ENCODE measurements at places on chromosomes 2 and 18. TPM values are rescaled to one million over a fixed set of nuclear protein-coding genes. Genes with fewer than 3 reads are reported as not detected.
A peak's percentile ranks its signal among the peaks of the same experiment; 100 is the strongest.

DNA sequence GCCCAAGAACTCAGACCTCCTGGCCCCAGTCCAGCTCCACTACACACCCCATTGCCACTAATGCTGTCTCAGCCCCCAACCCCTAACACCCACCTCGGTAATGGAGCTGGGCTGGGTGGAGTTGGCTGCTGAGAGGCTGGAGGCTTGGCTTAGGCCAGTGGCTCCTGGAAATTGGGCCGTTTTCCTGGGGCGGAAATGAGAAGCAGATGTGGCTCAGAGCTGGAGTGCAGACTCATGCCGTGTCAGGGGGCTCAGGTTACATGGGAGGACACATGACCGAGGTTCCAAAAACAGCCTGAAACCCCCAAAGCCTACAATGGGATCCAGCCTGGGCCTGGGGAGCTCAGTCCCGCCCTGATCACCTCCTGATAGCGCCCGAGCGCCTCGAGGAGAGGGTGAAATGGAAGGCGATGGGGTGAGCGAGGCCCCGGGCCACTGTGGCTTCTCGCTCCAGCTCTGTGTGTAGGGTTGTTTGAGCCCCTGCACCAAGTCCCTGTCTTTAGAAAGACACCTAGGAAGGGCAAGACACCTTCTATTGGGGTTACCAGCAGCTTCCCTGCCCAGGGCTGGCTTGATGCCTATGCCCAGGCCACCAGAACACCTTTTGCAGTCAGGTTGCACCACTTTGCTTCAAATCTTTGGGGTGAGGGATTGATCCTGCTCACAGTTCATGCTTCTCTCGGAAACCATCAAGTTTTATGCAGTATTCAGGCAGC is 175.7 kb upstream of the HAAO start:
- DNase-seq = peak; percentile 71

- no peak for DNase-seq
Measured at GRCh38 chr18:73043211-73043610, 175.4 kb upstream of the NETO1 start.

DNA sequence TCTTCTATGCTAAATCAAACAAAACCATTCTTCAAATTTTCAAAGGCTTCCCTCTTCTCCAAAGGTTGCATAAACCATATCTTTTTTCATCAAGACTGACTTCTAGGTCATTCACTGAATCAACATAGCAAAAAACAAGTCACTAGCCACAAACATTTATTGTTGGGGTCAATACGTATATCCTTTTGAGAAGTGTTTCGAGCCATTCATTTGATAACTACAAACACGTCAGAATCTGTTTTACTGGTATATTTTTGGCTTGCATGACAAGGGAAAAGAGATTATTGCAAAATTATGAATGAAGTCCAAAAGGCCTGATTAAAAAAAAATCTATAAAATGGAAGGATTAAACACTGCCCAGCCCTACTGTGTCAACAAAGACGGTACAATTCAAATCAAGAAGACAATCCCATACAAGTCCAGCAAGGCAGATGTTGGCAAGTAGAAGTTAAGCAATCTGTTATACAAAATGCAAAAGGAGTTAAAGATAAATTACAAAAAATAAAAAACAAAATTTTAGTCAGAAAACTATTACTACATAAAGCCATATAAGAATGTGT is 222.4 kb downstream of the SRBD1 start:
- no peak for DNase-seq

GRCh38 chr18:10560452-10561045 is 34.7 kb downstream of the NAPG start:
- DNase-seq = peak; percentile 86

DNA sequence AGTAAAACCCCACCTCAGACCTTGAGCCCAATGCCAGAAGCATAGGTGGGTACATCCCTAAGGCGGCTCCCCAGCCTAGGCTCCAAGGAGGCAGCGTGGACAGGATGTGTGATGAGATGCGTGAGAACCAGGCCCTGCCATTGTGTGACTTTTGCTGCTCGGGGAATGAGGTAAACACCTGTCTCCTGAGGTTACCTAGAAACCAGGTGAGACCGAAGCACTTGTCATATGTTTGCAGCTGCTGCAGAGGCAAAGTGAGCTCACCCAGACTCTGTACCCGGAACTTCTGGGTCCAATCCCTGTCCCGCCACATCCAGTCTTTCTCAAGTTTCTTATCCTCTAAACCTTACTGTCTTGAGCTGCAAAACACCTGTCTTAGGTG is 3.4 kb downstream of the FBLN7 start:
- DNase-seq = no peak

DNA sequence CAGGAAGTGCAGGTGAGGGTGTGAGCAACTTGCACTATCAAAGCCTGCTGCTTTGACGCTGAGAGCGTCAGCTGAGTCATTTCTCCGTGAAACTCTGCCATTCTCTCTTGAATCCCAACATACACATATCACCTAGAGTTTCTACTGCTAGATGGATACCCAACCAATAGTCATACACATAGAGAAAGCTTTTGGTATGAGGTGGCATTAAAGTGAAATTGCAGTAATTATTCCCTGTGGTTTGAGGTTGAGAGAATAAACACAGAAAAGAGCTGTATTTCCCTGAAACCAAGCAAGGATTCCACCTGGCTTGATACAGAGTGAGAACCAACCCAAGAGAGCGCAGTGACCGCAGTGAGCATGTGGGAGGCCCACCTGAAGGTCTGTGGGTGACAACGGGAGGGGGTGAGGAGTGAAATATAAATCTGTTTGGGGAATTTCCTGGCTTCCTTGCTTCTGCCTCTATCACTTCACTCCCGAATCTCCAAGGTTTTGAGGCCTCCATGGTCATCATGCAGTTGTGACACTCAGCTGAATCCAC is 28.8 kb upstream of the TMEM18 start:
- DNase-seq = no peak

- DNase-seq = no peak
Measured at GRCh38 chr18:62396967-62397366, 71.9 kb downstream of the TNFRSF11A start.

- no peak for DNase-seq
Measured at GRCh38 chr2:172833898-172834297, 98.3 kb downstream of the RAPGEF4 start.

GRCh38 chr2:73946215-73946614 is 19.5 kb downstream of the DGUOK start:
- DNase-seq = no peak

- no peak for DNase-seq
Measured at GRCh38 chr2:191688934-191689695, 11.2 kb downstream of the NABP1 start.

DNA sequence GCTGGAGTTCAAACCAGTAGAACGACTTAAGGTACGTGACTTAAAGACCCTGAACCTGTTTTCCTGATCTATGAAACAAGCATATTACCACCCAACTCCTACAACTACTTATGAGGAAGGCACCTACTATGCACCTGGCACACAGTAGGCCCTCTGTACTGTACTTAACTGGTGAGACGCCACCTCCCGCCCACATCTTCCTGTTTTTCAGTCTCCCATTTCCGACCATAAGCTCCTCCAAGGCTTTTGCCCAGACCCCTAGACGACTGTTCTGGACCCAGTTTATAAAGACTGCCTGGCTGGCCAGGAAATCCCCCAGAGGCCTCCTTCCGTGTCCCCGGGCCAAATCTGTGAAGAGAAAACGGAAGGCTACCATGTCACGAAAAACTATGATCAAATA is 1.5 kb downstream of the GALNT14 start:
- no peak for DNase-seq

DNA sequence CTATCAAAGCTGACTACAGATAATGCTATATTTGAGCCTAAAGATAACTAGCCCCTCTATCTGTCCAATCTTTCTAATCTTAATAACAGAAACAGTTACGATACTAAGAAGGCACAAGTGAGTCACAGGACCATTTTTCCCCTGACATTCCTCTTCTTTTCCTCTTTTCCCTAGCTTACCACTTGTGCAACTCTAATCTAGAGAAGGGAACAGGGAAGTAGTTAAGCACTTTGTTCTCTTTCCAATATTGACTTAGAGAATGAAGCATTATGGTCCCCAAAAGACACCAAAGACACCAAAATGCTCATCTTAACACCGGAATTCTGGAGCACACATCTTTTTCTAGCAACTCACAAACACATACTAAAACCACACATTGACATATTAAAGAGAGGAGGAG is 1.8 kb downstream of the PDE11A start:
- DNase-seq = peak; percentile 18

- DNase-seq = no peak
Measured at GRCh38 chr2:137221797-137222492, 456.6 kb downstream of the THSD7B start.

DNA sequence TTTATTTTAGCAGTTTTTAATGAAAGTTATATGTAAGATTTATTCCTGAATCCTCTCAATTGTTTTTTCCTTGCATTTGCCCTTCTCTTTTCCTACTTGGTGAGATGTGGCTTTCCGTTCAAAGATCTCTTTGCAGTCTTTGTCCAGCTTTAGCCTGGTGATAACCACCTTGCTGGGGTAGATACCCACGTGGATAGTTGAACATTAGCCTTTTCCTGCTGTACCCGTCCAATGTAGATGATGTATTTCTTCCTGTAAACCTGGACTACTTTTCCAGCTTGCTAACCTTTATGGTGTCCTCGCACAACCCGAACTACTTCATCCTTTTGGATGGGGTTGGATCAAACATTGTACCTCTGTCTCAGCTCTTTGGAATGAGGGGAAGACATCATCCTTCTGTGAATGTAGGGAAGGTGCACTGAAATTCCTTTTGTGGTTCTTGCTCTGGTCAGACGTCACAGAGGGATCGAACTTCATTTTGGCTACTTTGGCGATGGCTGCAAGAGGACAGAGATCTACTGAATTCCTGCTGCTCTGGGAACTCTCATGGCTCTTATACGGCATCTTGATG is 293.2 kb upstream of the EPAS1 start:
- DNase-seq = no peak

DNA sequence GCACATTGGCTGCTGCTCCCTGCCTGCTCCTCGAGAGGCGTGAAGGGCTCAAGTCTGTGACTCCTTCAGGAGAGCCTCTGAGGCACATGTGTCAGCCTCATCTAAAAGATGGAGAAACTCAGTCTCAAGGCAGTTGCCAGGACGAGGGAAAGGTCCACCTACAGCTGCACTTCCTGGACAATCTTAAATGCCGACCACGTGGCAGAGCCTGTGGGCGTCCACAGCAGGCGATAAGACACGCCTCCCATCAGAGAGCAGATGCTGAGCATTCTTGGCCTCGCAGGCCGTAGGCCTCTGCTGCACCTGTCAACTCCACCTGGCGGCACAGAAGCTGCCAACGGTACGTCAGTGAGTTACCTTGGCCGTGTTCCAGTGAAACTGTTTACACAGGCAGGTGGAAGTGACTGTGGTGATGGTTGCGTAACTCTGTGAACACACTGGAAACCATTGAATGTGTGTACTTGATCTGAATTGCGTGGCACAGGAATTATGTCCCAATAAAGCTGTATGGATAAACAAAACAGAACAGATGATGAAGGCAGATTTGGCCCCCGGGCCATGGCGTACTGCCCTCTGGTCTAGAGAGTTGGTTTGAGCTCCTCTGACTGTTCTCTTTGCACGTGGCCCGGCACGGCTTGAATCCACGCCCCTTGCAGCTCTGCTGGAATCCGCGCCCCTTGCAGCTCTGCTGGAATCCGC is 114.5 kb downstream of the RNF144A start:
- peak; percentile 66 for DNase-seq

DNA sequence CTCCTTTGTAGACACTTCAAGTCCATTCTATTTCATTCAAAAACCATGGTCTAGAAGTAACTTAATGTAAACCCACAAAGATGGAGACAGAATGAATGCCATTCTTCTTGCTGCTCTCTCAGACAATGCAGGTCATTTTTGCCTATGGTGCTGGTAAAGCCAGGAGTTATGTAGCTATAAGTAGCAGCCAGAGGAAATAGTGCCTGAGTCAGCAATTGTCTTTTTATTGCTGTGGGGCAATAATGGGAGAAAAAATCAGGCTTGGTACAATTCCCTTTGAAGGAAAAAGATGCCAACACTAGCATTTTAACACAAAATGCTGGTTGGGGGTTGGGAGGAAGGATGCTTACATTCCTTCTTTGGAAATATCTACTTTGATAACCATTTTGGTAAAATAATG is 43.5 kb downstream of the SCN1A start:
- no peak for DNase-seq

GRCh38 chr2:102114290-102114721 is 28.2 kb upstream of the IL1R1 start:
- DNase-seq = peak; percentile 70

GRCh38 chr2:170711774-170712652 is 3.1 kb upstream of the SP5 start:
- no peak for DNase-seq

GRCh38 chr2:126189527-126189926 is 466.4 kb upstream of the GYPC start:
- DNase-seq = no peak

DNA sequence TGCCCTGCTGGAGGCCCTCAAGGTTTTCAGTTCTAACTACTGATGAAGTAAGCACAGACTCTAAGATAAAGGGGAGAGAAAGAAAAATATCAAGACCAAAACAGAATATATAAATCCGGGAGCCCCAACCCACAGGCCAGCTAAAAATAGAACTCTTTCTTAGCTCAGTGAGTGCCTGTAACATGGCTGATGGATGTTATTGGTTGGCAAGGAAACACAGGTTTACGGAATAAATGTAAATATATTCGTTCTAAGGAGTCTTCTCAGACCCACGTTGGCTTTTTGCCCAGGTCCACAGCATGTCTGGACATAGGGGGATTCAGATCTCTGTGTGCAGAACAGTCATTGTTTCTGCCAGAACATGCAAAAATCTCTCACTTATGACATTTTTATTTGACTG is 139.0 kb upstream of the SERPINE2 start:
- DNase-seq = peak; percentile 85

- DNase-seq = no peak
Measured at GRCh38 chr2:112927745-112928144, 16.8 kb downstream of the IL37 start.

DNA sequence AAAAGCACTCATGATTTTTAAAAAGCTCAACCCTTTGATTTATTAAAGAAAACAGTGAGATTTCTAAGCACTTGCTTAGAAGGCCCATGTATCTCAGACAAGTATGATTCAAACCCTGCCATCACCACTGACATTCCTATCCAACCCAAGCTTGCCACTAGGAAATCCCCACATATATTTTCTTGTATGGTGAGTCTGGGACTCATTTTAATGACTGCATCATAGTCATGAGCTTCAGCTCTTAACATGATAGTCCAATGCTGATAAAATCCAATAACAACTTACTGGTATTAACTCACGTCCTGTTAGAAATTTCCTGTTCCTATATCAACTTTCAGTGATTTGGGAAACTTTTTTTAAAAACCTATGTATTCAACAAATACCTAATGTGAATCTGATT is 39.4 kb upstream of the NCKAP5 start:
- DNase-seq = no peak

SAP130 gene
- 0.72 TPM for total RNA-seq

PSMD14 gene
- 33.7 TPM for total RNA-seq

MATN3 gene
- total RNA-seq = 4.1 TPM

TMEM163 gene
- 3.4 TPM for total RNA-seq

DNAJC27 gene
- 5.3 TPM for total RNA-seq

DGKD gene
- total RNA-seq = 18.8 TPM

FOXD4L1 gene
- 0.96 TPM for total RNA-seq
